BJ (cell line): ENCODE measurements at places on chromosomes 7 and 10.

- DNase-seq = no peak
Measured at GRCh38 chr7:47232751-47233412, 349.0 kb downstream of the TNS3 start.

GRCh38 chr7:42233171-42233570 is 3.8 kb downstream of the GLI3 start:
- DNase-seq = no peak

- no peak for DNase-seq
Measured at GRCh38 chr10:4658777-4659176, 167.2 kb upstream of the AKR1E2 start.

DNA sequence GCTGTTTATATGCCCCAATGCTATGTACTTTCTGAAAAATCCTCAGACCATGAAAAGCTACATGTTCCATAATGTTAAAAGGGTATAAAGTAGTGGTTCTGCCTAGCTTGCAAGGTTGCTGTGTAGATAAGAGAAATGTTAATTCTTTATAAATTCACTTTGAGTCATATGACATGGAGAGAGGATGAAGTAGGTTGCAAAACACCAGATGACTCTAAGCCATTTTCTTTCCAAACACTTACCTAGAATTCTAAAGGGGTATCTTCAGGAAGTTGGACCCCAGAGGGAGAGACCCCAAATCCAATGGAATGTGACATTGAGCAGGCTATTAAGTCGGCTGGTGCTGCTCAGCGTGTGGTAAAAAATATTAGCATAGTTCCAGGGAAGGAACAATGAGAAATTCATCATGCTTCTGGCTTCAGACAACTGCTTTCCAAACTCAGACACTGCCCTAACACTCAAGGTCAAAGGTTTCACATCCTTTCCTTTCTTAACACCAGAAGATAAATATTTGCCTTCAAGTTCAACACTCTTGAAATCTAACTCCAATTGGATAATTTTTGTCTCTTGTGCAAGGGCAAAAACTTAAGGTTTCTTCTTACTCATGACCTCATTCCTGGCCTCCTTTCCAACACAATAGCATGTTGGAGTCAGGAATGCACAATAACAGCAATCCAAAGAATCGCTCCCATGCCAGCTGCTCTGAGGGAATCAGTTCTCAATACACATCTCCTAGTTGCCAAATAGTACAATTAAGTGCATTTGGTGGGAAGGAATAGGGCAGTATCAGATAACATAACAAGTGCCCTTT is 100.7 kb upstream of the AFAP1L2 start:
- DNase-seq = peak; percentile 69

DNA sequence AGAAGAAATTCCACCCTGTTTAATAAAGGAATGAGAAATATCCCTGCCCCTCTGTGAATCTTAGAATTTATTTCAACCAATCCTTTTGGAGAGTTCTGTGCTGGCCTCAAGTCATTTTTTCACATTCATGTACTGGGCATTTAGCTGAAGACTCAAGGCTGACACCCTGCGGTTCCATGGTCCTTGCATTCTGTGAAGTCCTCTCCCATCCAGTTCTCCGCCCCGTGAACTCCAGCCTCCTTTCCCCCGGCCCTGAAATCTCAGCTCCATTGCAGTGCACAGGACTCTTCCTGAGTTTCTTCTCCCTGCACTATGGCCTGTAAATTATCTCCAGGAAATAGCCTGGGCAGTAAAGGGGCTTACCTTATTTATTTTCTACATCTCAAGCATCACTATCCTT is 183.0 kb upstream of the KCND2 start:
- DNase-seq = no peak

DNA sequence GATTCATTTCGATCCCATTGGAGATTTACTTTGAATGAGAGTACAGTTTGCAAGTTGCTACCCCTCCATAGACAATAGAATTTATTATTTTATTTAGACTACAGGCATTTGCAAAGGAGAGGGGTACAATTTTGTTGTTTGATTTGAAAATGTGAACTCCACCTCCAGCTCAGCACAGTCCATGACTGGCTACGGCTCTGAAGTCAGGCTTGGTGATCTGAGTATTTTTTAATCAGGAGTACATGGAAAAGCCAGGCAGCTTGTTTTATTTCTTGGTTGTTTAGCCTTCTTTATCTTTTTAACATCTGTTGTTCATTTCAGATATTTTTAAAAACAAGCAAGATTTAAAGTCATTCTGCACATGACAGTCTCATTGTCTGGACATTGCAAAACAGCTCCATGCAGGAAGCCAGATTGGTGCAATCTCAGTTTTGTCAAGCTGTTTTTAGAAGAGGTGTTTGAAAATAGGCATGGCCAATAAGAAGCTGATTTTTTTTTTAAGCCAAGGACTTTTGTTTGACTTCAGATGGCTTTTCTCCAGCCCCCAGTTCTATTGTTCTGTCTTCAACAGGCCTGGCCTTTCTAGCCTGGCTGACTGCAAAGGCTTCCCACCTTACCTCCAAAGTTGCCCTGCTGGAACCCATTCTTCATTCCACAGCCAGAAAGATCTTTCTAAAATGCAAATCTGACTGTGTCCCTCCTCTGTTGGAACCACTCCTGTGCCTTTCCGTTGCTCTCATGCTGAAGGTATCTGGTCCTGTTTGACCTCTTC is 12.2 kb downstream of the PLXDC2 start:
- DNase-seq = no peak

- DNase-seq = peak; percentile 5
Measured at GRCh38 chr7:112080441-112080840, 125.8 kb downstream of the DOCK4 start.

DNA sequence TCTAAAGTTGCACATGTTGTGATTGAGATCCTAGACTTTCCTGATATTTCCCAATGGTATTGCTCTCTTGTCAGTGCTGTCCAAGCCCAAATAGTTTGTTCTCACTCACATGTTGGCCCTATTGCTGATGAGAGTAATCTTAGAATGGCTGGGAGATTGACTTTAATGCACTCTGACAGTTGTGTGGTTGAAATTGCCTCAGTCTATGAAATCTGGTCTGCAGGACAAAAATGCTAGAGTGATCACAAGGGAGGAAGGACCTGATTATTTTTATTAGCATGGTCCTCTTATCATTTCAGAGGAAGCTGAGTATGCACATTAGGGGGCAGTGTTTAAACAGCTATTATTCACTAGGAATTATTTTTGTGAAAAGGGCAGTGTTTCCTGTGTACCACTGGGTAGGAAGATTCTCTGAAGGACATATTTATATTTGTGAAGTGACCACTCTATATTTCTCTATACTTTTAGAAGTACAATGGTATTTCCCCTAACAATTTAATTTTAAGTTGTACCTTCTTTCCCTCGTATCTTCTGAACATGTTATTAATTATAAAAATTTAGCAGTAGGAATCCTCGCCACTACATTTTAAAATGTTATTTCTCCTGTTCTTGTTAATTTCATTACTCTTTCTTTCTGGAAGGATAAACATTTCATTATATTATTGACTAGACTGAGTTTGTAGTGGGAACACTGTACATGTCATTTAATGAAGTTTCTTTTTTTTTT is 64.4 kb downstream of the SUGCT start:
- peak; percentile 70 for DNase-seq

DNA sequence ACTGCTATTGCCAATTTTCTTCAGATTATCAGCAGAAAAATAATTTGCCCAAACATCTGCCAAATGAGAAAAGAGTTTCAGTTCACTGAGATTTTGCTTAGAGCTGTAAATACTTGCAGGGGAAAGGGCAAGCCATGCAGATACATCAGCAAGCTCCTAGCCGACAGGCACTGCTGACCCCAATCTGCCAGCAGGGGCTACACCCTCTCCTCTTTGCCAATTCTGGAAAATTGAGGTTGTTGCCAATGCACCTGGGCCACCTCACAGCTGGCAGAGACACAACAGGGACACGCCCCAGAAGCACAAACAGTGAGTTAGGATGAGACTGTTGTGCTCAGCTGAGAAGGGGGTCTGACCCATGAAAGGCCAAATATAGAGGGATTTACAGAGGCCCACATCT is 129.5 kb upstream of the MYO3A start:
- no peak for DNase-seq

DNA sequence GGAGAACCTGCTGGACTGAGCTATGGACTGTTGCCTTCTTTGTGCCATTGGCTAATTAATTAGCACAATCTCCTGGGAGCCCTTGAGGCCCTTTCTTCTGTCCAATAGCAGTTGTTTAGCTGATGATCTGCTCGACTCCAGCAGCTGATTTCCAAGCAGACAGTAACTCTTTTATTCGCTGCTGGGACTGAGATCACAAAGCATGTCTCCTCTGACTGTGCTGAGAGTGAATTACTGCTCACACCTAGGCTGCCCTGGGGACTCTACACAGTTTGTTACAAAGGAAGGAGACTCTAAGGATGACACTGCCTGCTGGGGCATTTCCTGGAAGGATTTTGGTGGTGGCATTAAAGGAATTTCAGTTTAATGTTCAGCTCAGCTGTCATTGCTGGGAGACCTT is 31.4 kb downstream of the CASP7 start:
- DNase-seq = no peak

DNA sequence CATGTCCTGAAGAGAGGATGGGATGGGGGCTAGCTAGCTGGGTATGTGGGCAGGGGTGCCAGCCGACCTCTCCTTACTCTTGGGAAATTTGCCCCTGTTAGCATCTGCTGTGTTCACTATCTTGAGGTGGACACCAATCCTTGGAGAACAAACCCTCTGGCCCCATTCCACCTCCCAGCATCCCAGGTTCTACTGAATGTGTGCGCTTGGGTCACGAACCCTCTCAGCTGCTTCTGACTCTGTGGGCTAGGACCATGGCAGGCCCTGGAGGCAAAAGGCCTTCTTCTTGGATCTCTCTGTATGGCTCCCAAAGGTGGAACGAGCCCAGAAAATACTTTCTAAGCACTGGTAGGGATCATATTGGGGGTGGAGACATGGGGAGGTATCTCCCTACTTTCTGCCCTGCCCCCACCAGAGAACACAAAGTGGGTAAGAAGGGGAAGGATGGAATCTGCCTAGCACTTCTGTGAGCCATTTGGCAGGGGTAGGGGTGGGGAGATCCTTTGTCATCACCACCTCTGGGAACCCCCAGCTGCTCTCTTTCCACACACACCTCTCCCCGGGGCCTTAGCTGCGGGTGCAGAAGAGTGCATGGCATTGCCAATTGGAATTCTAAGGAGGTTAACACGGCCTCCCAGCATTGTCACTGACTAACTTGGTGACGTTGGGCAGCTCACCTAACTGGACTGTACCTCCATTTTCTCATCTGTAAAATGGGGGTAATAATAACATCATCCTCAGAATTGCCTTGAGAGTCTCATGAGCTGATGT is 7.7 kb downstream of the UNC5B start:
- no peak for DNase-seq

DNA sequence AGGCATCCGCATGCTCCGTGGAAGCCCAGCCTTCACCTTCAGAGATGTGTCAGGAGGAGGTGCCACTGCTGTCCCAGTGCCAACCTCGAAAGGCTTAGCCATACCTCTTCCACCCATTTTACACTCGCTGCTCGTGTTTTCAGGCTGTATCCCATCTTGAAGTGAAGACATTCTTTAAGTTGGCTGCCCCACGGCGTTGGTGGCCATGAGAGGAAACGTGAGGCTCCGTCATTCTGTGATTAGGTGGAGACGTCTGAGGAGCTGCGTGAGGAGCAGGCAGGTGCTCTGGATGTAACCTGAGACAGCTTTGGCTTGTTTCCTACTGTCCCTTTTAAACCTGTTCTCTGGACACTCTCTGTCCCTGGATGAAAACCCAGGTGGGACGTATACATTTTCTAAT is 159.9 kb upstream of the RNF32 start:
- no peak for DNase-seq

DNA sequence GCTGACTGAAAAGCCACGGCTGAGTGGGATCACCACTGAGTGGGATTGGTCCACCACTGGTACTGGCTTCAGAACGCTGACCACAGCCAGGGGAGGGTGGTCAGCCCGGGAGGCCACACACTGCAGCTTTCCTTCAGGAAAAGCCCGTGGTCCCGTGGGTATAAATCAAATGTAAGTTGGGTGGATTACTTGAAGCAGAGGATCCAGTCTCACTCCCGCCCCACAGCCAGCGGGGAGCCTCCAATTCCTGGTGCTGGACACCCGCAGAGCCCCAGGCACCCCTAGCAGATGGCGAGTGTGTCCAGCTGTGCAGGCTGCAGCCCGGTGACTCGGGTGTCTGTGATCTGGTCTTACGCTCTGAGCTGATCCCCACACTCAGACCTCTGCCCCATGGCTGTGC is 231.1 kb upstream of the ZNF32 start:
- DNase-seq = no peak

GRCh38 chr10:126479280-126479895 is 91.1 kb upstream of the ADAM12 start:
- DNase-seq = no peak

DNA sequence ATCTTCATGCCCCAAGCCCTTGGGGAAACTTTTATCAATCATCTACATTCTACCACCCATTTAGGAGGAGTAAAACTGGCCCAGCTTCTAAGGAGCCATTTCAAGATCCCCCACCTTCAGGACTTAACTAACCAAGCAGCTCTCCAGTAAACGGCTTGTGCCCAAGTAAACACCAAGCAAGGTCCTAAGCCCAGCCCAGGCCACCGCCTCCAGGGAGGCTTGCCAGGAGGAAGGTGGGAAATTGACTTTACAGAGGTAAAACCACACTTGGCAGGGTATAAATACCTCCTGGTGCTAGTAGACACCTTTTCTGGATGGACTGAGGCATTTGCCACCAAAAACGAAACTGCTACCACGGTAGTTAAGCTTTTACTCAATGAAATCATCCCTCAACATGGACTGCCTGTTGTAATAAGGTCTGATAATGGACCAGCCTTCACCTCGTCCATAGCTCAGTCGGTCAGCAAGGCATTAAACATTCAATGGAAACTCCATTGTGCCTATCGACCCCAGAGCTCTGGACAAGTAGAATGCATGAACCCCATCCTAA is 5.6 kb downstream of the AKR1B15 start:
- no peak for DNase-seq

- no peak for DNase-seq
Measured at GRCh38 chr7:127754457-127754856, 102.5 kb downstream of the SND1 start.

- DNase-seq = no peak
Measured at GRCh38 chr10:22742678-22743077, 28.3 kb upstream of the PIP4K2A start.

- no peak for DNase-seq
Measured at GRCh38 chr10:61047081-61047480, 103.1 kb upstream of the RHOBTB1 start.

DNA sequence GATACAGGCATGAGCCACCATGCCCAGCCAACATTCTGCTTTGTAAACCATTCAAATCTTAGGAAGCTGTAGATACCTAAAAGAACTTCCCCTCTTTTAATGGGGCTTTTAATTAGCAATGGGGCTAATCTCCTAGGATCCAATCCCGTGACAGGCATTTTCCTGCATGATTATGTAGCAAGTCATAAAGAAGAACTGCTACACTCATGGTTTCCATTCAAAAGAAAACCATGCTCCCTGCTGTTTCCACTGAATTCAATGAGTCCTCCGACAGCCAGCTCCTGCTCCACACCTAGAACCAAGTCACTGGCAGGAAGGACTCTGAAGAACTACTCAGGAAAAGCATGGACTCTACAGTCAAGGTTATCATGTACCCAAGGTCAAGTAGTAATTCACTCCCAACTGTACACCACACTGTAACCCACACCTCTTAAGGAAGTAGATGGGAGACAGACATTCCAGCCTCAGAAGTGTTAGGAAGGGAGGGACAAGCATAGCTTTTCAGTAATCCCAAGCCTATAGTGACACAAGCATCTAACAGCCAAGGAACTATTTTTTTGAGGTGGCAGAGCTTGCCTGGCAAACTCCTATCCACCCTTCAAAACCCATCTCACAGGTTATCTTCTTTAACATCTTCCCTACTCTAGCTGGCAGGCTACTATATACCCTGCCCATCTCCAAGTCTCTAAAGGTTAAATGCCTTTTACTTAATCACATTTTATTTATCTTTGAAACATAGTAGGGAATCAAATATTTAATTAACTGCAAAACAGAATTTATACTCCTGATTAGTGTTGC is 47.5 kb downstream of the CTBP2 start:
- DNase-seq = no peak
